ENCODE measurements at places on chromosomes 6 and 20. TPM values are rescaled to one million over a fixed set of nuclear protein-coding genes. Genes with fewer than 3 reads are reported as not detected.

The C20orf141 gene
- polyA plus RNA-seq: not detected

The VNN1 gene
- polyA plus RNA-seq: not detected

The KIF25 gene
- polyA plus RNA-seq: not detected

The GCNT2 gene
- 1.6 TPM for polyA plus RNA-seq

The THBD gene
- polyA plus RNA-seq: 0.10 TPM

The TMEM217 gene
- 7.8 TPM for polyA plus RNA-seq
